Right ventricle myocardium superior (tissue), 1 donor: ENCODE measurements at places on chromosomes 7 and 10.

DNA sequence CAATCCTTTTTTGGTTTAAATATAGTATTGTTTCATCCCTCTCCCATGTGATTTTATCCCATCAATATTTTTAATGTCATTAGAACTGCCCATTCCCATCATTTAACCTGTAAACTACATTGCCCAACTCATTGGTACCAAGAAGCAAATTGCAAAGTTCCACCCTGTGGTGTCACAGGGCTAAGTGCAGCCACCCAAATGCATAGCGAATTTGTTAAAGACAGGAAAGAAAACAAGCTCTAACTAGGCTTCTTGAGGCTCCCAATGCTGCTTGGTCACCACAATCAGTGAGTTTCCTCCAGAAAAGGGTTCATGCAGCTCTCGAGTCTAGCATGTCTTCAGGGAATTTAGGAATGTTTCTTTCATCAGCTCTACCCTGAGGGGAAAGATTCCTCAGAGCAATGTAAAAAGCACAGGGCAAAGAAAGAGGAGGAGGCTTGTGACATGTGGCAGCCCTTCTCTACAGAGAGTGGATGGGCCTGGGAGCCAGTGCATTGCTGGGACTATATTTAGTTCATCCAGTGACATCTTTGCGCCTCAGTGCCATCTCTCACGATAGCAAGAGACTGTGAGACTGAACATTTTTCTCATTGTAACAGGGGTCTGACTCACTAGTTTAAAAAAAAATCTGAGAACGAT, 58.1 kb downstream of the CAV1 start:
- DNase-seq: peak; percentile 51

DNA sequence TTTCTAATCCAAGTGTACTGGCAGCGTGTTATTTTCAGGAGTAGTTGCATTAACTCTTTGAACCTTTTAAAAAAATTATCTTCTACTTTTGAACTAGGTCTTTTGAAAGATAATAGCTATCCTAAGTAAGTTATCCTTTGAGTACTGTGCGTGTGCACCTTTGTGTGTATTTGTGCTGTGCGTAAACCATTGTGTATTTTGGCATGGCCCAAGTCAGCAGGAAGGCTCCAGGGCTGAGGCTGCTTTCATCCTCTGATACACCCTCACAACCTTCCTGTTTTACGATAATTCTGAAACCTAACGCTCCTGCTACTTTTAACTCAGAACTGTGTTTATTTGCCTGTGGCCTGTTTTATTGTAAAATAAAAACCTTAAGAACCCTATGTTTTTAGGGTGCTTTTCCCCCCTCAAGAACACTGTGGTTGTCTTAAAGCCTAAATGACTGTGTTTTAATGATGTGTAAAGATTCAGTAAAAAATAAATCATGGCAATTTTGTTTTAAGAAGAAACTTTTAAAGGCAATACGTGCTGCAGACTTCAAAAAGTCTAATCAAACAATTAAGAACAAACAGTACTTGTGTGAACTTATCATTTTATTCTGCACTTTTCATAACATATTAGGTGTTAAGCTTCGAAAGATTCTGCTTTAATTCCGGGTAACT, 57.5 kb downstream of the HDAC9 start:
- DNase-seq: no peak

DNA sequence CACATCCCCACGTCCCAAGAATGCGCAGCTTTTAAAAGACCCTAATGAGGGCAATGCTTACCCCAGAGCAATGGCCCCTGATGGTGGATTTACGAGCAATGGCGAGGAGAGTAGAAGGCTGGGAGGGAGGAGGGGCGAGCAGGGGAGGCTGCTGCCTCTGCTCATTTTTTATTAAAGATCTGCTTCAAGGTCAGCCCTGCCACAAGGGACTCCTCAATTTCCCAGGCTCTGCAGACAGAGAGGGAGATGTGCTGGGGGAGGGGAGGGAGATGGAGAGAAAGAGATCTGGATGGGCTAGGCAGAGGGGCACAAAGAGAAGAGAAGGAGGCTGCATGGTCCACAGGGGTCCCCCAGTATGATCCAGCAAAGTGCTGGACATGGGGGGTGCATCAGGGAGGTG, 7.8 kb upstream of the SRRM3 start:
- DNase-seq: no peak

DNA sequence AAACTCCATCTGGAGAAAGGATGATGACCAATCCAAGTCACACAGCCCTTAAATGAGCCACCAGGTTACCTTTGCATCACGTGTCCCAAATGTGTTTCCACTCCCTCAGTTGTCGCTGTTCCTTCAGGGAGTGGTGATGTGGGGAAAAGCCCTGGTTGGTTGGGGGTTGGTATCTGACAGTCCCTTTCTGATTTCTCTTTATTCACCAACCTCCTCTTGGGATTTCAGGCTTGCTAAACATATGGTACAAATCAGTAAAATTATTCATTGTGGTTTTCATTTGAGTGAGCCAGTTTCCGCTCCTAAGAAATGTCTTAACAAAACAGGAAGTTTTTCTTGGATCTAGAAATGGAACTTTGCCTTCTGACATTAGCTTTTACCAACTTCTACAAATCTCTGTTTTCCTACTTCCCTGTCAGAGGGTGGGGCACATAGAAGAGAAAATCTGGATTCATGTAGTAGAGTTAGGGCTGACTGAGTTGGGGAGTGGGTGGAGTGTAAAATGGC, 40.0 kb upstream of the KMT2E start:
- DNase-seq: no peak

- no peak for DNase-seq
Measured at GRCh38 chr10:131050162-131050766, 261.3 kb downstream of the TCERG1L start.

- DNase-seq: no peak
Measured at GRCh38 chr7:98911916-98912315, 33.6 kb downstream of the TRRAP start.

GRCh38 chr10:21751341-21752310, 217.6 kb downstream of the MLLT10 start:
- no peak for DNase-seq

- DNase-seq: no peak
Measured at GRCh38 chr10:1166828-1167275, 110.7 kb downstream of the WDR37 start.

DNA sequence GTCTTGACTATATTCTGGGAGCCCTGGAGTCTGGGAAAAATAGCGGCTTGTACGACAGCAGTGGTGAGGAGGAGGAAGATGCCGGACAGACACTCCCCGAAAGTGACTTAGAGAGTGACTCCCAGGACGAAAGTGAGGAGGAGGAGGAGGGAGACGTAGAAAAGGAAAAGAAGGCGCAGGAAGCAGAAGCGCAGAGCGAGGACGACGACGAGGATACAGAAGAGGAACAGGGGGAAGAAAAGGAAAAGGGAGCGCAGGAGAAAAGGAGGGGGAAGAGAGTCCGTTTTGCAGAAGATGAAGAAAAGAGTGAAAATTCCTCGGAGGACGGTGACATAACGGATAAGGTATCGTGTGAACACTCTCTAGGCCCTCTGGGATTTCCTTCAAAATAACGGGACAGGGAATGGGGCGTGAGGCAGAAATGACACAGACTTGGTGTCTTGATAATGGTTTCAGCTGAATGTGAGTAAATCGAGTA, 908 bp downstream of the NOM1 start:
- no peak for DNase-seq

DNA sequence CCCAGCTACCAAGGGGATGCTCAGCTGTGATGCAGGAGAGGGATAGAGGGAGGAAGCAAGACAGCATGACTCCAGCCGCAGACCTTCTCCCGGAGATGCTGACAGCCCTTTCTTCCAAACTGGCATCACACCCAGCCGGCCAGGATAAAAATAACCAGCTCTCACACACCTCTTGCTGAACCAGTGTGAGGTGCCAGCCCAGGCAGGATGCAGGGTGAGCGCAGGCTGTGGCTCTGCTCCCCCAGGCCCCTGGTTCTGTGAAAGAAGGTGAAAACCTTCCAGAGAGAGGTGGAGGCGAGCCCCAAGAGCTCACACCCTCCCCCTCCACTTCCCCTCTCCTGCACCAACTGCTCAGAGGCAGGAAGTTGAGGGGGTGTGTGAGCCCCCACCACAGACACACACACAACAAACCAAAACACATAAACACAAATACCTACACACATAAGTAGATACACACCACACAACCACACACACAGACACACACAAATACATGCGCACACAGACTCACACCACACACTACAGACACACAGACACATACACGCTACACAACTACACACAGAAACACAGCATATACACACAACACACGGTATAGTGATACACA, 4.0 kb downstream of the GPR15LG start:
- DNase-seq: peak; percentile 54

DNA sequence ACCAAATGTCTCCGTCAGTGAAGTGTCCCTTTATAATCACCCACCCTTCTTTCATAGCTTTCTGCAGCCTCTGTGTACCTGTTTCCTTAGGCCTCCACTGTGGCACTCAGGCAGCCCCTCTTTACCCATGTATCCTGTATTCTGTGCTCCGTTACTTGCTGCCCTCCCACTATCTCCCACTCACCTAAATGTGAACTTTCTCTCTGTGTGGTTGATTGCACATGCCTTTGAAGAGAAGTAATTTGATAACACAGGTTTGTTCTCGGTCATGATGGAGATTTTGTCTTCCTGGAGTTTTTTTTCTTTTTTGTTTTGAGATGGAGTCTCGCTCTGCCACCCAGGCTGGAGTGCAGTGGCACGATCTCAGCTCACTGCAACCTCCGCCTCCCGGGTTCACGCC, 61.5 kb downstream of the REEP3 start:
- DNase-seq: no peak

DNA sequence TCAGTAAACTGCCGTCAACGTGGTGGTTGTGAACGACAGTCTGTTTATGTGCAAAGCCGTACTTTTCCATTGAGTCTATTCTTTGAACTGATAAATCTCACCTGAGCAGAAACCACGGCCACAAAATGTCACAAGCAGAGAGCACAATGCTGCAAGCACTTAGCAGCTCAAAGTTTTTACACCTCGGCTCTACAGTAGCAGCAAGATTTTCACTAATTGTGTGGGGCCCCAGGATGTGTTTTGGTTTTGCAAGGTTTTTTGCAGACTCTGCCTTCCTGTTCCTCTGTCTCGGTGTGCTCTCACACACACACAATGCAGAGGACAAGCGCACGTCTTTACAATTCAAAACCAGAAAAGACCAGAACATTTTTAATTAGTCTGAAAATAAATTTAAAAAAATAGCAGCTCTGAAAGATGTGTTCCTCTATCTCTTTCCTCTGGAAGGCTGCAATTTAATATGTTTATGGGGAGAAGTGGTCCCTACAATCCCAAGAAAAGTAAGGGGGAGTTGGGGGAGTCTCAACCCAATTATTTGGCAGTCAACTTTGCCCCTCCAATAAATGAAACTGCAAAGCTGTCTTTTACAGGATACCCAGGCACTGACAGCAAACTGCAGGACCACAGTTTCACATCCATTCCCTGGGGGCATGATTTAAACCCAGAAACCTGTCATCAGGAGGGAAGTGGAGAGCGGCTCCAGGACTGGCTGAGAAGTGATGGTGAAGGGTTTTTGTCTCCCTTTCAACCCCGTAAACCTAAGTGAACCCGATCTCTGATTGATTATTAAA, 73.8 kb upstream of the SFMBT2 start:
- DNase-seq: no peak

GRCh38 chr10:14093730-14094484, 236.8 kb downstream of the FRMD4A start:
- DNase-seq: no peak

- no peak for DNase-seq
Measured at GRCh38 chr10:119973281-119973680, 80.8 kb downstream of the SEC23IP start.
